NCI-H2171 treated with DMSO at 0.1 percent for 48 hours (cell line): ENCODE measurements at places on chromosomes 1 and 21.

- DNase-seq = no peak
Observed at GRCh38 chr21:46412521-46413364, 45.9 kb upstream of the DIP2A start.

GRCh38 chr1:206143537-206144172 lies 26.5 kb upstream of the AVPR1B start:
- DNase-seq = peak; percentile 93

DNA sequence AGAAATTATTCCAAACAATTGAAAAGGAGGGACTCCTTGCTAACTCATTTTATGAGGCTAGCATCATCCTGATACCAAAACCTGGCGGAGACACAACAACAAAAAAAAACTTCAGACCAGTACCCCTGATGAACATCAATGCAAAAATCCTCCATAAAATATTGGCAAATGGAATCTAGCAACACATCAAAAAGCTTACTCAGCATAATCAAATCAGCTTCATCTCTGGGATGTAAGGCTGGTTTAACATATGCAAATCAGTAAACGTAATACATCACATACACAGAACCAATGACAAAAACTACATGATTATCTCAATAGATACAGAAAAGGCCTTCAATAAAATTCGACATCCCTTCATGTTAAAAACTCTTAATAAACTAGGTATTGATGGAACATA lies 440.1 kb downstream of the NUF2 start:
- no peak for DNase-seq

- no peak for DNase-seq
Observed at GRCh38 chr1:155123801-155124200, 3.9 kb upstream of the EFNA1 start.

DNA sequence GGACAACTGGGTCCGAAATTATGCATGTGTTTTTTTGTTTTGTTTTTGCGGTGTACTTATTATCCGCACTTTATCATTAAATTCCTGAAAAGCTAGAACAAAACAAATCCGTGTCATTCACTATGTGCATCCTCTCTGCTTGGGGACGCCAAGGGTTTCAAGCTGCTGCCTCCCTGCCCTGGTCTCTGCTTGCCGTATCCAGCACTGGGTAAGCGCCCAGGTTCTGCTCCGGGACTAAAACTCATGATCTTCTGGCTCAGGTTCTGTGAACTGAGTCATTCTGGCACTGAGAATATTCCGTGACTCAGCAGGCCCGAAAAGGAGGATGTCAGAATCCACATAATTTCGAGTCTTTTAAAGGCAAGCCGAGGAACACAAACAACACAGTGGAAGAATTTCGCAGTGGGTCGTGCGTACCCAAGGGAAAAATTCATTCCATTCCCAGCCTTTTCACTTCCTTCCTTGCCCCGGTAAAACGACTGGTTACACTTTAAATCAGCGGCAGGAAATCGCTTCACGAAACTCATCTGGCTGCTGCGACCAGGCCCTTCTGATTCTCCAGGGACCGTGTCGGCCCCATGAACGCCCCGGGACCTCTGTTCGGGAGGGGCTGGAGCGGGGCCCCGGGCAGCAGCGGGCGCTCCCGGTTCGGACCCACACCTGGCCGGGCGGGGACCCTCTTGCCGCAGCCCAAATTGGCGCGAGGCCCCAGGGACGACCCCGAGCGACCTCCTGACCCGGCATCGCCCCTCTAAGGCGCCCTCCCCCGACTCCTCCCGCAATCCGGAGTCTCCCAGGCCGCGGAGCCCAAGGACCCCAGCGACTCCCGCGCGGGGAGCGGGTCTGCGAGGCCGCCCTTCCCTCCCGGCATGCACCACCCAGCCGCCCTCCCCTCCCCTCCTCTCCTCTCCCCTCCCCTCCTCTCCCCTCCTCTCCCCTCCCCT lies 746 bp upstream of the LAMC1 start:
- peak; percentile 84 for DNase-seq

- no peak for DNase-seq
Observed at GRCh38 chr21:29504751-29505321, 206.1 kb downstream of the BACH1 start.

GRCh38 chr1:118660769-118661168 lies 327.4 kb downstream of the TBX15 start:
- no peak for DNase-seq

DNA sequence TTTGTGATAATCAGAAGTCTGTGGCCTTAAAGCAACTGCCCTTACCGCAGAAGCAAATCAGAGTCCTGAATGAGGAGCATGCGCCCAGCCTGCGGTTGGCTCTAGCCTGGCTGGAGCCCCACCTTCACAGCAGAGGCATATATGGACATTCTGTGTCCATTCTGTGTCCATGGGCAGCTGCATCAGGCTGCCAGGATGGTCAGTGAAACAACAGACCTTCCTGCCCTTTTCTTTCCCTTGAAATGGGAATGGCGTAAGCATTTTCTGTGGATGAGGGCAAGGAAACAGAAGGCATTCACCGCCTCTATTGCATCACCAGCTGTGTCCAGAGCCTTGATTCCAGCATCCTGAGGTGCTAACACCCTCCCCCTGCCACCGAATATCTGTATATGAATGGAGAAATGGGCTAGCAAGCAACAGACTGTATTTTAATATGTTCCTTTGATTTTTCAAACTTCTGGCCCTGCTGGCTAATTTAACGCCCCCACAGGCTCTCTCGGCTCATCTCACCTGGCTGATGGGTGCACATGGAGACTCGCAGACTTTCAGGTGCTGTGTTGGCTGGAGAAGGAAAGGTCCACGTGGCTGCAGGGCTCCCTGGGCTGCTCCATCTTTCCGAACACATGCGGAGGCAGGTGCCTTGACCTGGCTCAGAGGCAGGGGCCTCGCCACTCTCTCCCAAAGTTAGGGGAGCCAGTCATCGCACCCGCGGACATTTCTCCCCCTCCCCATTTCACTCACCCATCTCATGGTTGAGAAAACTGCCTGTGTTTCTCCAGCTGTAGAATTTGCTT lies 159.2 kb downstream of the GALNT2 start:
- no peak for DNase-seq

- no peak for DNase-seq
Observed at GRCh38 chr1:19122668-19123067, 87.4 kb downstream of the UBR4 start.

DNA sequence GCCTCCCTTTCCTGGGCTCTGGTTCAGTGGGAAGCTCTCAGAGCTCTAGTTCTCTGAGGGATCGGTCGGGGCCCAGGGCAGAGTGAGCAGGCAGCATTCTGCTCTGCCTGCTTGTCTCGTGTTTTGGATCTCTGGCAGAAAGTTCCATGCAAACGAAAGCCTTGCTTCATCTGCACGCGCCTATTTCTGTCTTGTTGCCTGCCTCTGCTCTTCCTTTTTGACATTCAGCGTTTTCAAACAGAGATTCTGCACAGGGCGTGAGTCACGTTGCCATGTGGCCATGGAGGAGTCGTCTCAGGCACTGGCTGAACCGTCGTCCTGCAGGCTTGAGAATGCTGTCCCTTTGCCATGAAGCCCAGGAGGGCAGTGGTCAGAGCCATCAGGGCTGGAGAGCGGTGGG lies 20.3 kb downstream of the AJAP1 start:
- no peak for DNase-seq

- DNase-seq = peak; percentile 86
Observed at GRCh38 chr1:204673909-204674649, 11.5 kb downstream of the LRRN2 start.

DNA sequence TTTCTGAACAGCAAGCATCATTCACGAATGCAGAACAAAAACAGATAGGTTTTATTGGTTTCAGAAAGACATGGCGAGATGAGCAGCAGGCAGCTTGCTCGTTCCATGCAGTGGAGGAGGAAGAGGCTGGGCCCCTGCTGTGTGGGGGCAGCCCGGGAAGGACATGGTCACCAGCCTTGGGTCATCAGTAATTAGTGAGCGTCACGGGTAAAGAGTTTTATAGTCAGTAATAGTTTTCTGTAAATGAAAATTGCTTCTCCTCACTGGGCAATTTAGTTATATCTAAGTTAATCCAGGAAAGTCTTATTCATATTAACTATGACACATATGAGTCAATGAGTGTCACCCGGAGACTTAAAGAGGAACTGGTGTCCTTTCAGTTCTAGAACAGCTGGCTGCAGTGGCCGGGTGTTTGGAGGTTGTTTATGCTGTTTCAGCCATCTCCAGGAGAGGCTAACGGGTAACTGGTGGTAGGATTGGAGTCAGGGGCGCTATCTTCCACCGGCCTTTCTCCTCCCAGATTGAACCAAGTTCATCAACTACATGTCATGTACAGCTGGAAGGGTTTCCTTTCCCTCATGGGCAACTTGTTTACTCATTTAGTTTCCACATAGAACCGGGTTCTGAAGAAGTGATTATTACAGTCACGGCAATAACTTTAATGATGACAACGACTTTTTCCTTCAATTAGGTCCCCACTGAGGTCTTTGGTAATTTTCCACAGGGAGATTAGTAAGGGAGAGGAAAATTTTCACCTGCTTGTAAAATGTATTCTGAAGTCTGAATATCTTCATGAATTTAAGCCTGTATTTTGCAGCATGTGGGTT lies 34.6 kb upstream of the SLC45A1 start:
- DNase-seq = no peak

DNA sequence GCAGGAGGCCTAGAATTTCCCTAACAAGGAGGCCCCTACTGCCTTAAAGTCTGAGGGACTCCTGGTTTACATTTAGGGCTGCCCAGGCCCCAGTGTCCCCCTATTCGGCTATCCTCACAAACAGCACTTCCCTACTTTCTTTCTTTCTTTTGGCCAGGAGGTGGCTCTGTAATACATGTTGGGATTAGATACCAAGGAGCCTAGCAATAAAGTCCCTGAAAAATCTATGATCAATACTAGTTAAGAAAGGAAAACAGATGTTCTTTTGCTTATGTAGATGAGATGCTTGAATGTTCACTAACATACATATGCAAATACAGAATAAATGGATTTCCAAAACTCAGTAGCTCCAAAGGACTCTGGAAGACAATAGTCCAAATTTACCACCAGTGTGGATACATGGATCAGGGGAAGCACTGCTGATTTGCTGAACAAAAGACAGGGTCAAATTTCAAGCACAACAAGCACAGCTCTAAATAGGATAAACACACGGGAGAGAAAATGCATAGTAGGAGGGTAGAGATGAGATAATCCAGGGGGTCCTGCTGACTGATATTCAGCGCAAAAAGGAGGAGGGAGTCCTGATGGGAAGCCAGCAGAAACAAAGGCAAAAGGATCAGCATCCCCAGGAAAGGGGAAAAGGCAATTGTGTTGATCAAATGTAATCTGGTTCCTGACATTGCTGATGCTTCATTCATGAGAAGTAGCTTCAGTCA lies 240.0 kb downstream of the NUF2 start:
- DNase-seq = peak; percentile 7

- DNase-seq = peak; percentile 36
Observed at GRCh38 chr1:6025269-6026094, 20.2 kb upstream of the KCNAB2 start.

DNA sequence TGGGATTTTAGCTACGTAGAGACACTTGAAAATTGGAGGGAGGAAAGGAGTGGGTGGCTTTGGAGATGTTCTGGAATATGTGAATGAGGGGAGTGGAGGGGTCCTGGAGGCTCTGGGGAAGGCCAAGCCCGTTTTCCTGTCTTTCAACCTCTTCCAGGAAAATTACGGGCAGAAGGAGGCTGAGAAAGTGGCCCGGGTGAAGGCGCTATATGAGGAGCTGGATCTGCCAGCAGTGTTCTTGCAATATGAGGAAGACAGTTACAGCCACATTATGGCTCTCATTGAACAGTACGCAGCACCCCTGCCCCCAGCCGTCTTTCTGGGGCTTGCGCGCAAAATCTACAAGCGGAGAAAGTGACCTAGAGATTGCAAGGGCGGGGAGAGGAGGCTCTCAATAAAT lies 442 bp upstream of the RUSC1 start:
- DNase-seq = no peak

DNA sequence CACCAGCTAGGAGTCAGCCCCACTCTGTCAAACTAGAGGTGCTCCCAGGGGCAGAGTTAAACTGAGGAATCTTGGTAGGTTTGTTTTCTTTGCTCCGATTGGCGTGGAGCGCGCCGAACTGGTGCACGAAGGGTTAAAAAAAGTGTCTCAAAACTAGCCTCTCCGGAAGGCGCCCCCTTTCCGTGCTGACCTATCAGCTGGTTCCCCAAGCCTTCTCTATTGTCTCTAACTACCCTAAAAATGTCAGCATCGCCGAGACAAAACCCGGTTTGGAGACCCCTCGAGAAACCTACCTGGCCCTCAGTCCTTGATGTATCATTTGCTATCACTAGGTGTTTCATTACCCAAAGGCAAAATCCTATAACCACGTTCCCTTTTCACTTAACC lies 2.2 kb downstream of the TGFB2 start:
- no peak for DNase-seq

- DNase-seq = no peak
Observed at GRCh38 chr1:187527346-187527745, 698.6 kb downstream of the PLA2G4A start.

DNA sequence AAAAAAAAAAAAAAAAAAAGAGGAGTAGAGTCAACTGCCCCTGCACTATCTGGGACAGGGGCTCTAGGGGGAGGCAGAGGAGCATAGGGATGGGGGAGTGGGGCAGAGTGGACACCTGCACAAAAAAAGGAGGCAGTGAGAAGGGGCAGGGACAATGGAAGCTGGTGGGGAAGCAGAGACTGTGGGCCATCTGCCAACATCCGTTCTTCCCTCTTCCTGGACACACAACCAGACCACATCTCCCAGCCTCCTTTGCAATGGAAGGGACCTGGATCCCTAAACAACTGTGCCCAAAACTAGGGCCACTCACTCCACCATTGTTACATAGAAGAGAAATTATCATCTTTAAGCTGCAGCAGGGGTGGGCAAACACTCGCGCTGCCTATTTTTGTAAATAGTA lies 38.4 kb downstream of the NEK2 start:
- DNase-seq = no peak

DNA sequence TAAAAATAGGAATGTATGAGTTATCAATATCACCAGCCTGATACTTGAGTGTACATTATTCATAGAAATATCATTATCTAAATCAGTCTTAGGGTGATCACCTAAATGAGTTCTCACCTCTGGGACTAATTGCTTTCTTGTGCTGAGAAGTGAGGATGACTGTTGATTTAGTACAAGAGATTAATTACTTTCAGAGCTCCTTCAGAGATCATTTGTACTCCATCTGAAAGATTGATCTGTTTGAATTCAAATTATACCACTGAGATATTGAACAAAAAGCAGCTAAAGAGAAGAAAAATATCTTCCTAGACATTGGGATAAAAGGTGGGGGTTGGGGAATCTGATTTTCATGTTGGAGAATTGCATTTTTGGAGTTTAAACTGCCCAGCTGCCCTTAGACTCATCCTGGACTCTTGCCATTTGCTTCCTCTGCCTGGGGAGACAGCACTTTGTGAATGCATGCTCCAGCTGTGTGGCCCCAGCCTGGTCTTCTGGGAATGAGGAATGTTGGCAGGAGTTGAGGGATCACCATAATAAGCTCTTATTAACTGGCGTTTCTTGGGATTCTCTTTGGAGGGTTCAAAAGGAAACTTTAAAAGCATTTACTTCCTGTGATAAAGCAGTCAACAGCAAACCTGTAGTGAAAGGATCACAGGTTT lies 19.7 kb upstream of the PGBD2 start:
- DNase-seq = peak; percentile 3

DNA sequence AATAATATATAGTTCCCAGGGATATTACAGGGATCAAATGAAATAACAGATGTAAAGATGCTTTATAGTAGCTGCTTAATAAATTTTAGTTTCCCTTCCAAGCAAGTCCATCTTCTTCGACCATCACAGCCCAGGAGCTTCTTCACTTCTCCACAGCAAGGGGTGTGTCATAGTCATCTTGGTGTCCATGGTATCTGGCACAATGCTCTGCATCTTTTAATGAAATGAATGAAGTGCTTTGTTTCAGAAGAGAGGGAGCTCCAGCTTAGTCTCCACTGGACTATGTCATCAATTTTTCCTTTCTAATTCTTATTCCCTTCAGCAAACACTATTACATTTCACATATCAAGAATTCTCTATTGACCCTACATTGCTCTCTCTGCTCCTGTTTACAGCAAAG lies 4.9 kb upstream of the MACF1 start:
- DNase-seq = no peak
